ENCODE measurements at places on chromosomes 16 and 17.

- no peak for DNase-seq
Observed at GRCh38 chr17:7644775-7645174, 6.0 kb upstream of the ATP1B2 start.

DNA sequence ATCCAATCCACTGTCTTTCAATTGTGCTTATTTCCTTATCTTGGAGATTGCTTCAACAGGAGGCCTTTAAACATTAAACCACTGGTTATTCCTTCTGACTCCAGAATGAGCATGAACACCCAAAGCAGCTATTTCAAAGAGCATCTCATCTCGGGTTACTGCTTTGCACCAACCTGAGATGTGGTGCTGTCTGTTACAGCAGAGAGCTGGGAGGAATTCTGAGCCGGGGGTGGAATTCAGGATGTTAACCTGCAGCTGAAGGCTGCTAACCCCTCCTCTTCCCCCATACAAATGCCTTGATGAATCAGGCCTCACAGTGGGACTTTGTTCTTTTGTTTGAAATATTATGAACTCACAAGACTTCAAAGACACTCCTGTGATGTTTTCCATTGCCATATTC is 113.1 kb downstream of the SHISA9 start:
- DNase-seq = no peak

GRCh38 chr16:72978212-72978611 is 69.7 kb downstream of the ZFHX3 start:
- DNase-seq = no peak

- DNase-seq = no peak
Observed at GRCh38 chr17:74679374-74679773, 33.3 kb downstream of the CD300LF start.

GRCh38 chr16:84700446-84701300 is 873 bp downstream of the USP10 start:
- peak; percentile 24 for DNase-seq

GRCh38 chr16:81795193-81795592 is 16.1 kb downstream of the PLCG2 start:
- no peak for DNase-seq

Measured in body of pancreas (tissue), 4 donors.